NCI-H2029 (cell line): ENCODE measurements at places on chromosomes 11 and 22.

GRCh38 chr11:95182397-95182796 is 48.6 kb downstream of the SESN3 start:
- no peak for DNase-seq

- no peak for DNase-seq
These were observed 2.3 kb downstream of the ASCL2 start for GRCh38 chr11:2267851-2268728.

DNA sequence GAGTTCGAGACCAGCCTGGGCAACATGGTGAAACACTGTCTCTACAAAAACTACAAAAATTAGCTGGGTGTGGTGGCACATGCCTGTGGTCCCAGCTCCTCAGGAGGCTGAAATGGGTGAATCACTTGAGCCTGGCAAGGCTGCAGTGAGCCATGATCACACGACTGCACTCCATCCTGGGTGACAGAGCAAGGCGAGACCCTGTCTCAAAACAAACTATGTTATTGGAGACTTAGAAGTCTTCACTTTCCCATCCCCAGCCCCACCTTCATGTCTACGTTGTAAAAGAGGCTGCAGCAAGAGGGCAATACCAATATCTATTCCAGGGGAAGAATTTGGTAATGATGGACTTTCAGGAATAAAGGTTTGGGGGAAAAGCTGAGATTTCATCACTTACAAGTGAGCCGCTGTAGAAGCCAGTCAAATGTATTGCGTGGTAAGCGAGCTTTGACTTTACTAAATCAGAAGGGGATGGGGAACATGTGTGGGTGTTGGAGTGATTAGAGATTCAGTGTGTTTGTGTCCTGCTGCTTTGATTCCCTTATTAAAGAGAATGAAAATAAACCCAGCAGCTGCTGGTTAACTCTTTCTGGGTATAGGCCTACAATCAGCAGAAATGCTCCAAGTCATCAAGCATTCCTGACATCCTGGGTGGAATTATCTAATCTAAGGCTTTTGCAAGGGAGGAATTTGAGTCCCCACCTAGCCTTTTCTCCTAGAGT is 53.7 kb downstream of the UBASH3B start:
- no peak for DNase-seq

DNA sequence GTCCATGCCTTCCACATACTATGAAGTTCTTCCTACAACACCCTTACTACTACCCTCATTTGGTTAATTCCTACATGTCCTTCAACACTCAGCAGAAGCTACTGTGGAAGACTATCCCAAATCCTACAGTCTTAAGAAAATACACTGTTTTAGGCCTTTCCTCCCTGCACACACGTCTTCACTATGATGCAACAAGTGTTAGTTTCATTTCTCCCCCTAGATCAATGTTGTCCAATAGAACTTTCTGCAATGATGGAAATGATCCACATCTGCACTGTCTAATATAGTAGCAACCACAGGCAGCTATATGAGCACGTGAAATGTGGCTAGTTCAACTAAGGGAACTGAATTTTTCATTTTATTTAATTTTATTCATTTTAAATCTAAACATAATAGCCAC is 46.7 kb upstream of the CCDC34 start:
- no peak for DNase-seq

GRCh38 chr11:108697872-108698473 is 33.1 kb downstream of the DDX10 start:
- DNase-seq, result peak; percentile 29

DNA sequence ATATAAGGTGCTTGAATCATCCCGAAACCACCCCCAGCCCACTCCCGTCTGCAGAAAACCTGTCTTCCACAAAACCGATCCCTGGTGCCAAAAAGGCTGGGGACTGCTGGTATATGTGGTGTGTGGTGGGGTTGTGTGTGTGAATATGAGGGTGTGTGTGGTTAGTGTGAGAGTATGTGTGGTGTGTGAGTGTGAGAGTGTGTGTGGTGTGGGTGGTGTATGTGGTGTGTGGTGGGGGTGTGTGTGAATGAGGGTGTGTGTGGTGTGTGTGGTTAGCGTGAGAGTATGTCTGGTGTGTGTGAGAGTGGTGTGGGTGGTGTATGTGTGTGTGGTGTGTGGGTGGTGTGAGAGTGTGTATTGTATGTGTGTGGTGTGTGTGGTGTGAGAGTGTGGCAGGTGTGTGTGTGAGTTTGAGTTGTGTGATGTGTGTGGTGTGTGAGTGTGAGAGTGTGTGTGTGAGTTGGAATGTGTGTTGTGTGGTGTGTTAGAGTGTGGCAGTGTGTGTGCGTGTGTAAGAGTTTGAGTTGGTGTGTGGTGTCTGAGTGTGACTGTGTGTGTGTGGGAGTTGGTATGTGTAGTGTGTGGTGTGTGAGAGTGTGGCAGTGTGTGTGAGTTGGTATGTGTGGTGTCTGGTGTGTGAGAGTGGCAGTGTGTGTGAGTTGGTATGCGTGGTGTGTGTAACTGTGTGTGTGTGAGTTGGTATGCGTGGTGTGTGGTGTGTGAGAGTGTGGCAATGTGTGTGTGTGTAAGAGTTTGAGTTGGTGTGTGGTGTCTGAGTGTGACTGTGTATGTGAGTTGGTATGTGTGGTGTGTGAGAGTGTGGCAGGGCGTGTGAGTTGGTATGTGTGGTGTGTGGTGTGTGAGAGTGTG is 6.5 kb downstream of the UPK3A start:
- DNase-seq, result no peak

DNA sequence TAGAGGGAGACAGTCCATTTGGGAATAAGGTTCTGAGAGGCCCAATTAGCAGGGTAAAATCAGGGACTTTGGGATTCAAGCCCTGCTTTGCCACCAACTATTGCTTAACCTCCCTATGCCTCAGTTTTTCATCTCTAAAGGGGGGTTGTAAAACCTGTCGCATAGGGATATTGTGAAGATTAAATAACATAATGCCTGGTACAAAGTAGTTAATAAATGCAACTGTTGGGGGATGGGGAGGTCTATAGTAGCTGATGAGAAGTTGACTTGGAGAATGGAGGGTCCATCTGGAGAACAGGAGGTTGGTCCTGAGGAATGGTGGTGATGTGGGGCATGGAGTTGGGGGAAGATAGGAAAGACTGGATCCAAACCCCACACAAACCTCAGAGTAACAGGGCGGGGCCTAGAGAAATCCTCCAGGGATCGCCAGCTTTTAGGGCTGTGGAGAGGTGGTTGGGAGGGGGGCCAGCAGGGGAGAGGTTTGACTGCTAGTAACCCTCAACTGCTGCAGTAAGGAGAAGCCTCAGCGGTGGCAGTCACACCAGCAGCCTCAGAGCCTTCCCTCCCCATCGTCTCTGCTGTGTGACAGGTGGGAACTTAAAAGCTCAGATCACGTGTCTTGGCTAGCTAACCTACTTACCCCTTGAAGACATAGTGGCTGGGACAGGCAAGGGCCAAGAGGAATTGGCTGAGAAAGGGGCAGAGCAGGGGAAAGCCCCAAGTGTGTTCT is 1.1 kb upstream of the ABCG4 start:
- no peak for DNase-seq

- DNase-seq, result no peak
These were observed at the start of gene MYO7A for GRCh38 chr11:77127920-77128691. Gene MYO7A (plus strand): TSS chr11:77128246. CDS start chr11:77130635, 2,389 bp downstream.

- DNase-seq, result no peak
These were observed 41.7 kb downstream of the MICAL3 start for GRCh38 chr22:17982572-17983141.

GRCh38 chr11:68374531-68374930 is 62.1 kb downstream of the LRP5 start:
- no peak for DNase-seq

GRCh38 chr11:124760806-124761205 is 1.3 kb downstream of the ESAM start:
- DNase-seq, result no peak

DNA sequence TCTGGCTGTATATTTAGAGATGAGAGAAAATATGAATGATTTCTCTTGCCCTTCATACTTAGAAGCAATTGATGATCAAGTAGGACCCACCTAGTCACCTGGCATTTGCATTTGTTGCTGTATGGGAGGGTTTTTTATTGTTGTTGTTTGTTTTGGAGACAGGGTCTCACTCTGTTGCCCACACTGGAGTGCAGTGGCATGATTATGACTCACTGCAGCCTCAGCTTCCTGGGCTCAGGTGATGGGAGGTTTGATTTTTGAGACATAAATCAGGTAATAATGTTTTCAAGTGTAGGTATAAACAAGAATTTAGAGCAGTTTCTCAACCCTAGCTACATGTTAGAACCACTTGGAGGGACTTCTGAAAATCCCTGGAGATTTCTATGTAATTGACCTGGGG is 63.0 kb downstream of the TNRC6B start:
- no peak for DNase-seq

DNA sequence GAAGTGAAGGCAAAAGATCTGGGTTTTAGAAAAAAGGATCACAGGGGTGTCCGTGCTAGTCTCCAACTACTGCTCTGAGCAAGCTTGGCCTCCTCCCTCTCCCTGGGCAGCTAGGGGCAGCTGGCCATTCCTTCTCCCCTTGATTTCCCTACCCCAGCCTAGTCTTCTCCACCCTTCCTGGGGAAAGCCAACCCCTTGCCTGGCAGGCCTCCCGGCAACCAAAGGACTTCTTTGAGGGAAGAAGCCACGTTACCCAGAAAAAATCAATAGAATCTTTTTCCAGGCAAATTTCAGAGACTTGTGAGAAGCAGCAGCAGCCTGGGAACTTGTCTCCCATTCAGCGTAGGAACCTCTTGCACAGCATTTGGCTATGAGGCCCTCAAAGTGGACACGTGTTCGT is 91.5 kb downstream of the MIAT start:
- no peak for DNase-seq

GRCh38 chr11:32962016-32962415 is 53.7 kb upstream of the DEPDC7 start:
- DNase-seq, result no peak

- DNase-seq, result no peak
These were observed 2.1 kb downstream of the FADD start for GRCh38 chr11:70205049-70205725.

DNA sequence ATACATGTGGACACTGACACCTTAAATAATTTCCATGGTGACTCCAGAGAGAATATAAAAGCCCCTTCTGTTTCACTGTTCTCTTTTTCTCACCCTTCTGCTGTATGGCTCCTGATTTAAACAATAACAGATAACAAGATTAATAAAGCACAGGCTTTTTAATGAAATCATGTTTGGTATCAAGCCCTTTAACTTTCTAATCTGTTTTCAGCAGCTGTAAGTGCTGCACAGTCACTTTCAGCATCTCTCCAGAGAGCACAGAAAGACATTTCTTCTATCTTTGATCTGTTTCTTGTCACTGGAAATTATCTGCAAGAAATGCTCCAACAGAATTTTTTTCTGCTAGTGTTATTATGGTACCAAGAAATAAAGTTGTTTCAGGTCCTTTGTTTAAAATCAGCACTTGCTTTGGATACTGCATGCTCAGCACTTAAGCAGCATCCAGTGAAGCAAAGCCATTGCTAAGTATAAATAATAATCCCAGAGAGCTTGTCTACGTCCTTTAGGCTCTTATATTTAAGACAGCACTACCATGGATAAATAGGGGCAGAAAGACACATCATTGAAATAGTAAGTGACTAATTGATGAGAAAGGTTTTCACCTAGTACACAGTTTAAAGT is 134.2 kb upstream of the CARD18 start:
- no peak for DNase-seq

- DNase-seq, result no peak
These were observed 25.5 kb downstream of the NAV2 start for GRCh38 chr11:19738124-19738523.

- DNase-seq, result no peak
These were observed 101.5 kb downstream of the ZNF280B start for GRCh38 chr22:22407061-22407460.

- DNase-seq, result no peak
These were observed 339.7 kb downstream of the CTTN start for GRCh38 chr11:70737816-70738630.

- DNase-seq, result no peak
These were observed at the start of gene PTPRCAP for GRCh38 chr11:67437082-67437808. Gene PTPRCAP (minus strand): TSS chr11:67437682. CDS start chr11:67437619, 63 bp downstream.

DNA sequence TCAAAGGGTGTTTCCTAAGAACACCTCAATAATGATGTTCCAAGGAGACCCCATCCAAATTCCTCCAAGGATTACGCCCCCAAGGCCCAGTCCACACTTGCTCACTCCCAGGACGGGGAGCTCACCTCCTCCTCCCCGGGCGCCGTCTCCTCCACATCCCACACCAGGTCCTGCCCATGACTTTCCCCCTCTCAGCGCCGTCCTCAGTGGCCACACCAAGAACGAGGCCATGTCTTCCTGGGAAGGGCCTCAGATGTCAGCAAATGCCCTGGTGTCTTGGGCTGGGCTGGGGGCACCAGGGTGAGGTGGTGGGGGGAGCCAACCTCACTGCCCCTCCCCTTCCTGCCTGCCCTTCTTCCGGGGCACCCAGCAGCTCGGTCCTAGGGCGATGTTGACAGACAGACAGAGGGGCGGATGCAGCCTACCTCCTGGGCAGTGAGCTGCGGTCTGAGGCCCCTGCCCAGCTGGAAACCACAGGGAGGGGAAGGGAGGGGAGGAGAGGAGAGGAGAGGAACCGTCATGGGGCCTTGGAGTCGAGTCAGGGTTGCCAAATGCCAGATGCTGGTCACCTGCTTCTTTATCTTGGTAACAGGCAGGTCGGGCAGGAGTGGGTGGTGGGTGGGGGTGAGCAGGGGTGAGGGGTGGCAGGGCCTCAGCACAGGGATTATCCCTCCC is at the start of the genes C11orf21 and TSPAN32:
C11orf21 (minus strand) TSS at position 288 of the 675 bp plus-strand sequence; CDS start at position 178, 110 bp downstream.
TSPAN32 (plus strand) TSS at position 383 of the 675 bp plus-strand sequence; CDS start at position 520, 137 bp downstream.
- DNase-seq, result no peak

DNA sequence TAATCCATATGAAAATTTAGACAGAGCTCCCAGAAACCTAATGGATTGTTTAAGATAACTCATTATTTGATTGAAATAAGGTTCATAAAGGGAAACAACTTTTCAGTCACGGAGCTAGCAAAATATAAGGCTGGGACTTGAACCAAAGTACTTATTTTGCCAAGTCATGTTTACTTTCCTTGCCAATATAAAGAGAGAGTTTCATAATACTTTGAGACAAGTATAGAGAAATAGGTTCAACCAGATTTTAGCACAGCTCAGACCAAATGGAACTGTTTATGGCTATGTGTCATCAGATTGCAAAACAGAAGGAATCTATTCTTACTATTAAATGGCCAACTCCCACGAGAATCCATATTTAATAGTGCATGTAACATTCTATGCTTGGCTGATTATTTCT is 1517.5 kb upstream of the TENM4 start:
- DNase-seq, result no peak
